ENCODE measurements at places on chromosomes 7 and 10.

GRCh38 chr7:117021986-117022385, 68.7 kb downstream of the ST7 start:
- no peak for DNase-seq

- DNase-seq = no peak
These were observed 41.1 kb downstream of the BLVRA start for GRCh38 chr7:43799605-43800004.

- no peak for DNase-seq
These were observed 184.0 kb downstream of the DIP2C start for GRCh38 chr10:505419-505818.

DNA sequence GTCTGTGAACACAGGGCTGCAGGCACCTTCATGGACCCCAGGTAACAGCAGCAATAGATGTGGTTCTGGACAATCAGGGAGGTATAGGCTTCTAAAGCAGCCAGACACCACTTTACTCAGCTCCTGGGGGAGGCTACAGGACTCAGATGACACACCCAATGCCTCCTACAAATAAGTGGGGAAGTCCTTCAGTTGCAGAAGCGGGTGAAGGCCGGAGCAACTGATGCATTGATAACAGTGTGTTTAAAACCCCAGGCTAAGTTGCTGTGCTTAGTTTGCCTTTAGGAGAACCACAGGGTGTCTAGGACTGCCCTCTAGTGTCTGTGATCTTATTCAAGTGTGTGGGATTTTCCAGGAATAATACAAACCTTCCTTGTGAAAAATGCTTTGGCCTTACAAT, 5.9 kb upstream of the ITGA8 start:
- no peak for DNase-seq

- no peak for DNase-seq
These were observed 46.0 kb upstream of the ADAM12 start for GRCh38 chr10:126434235-126434634.

- DNase-seq = no peak
These were observed 20.1 kb upstream of the ITPRID1 start for GRCh38 chr7:31493714-31494181.

DNA sequence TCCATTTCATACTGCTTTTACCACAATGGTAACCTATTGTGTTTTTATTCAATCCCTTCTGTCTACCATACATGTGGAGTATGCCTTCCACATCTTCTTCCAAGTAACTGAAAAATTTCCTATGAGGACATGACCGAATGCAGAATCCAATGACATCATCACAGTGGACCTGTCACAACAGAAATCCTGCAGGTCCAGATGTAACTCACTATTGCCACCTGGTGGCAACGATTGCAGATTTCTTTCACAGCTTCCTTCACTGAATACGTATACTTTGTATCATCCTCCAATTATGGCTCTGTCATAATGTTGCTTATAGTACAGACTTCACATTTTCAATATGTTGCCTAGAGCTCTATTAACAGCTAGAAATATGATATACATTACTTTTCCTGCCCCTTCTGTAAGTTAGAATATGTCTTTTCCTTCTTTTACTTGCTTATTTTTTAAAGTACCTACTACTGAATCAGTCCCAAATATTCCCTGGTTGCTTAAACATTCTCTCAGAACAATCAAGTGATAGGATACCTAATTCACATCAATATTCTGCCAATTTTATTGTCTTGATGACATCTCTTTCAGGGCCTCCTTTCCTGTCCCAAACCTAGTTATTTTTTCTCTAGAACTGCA, 45.4 kb downstream of the SLC13A1 start:
- DNase-seq = peak; percentile 79

DNA sequence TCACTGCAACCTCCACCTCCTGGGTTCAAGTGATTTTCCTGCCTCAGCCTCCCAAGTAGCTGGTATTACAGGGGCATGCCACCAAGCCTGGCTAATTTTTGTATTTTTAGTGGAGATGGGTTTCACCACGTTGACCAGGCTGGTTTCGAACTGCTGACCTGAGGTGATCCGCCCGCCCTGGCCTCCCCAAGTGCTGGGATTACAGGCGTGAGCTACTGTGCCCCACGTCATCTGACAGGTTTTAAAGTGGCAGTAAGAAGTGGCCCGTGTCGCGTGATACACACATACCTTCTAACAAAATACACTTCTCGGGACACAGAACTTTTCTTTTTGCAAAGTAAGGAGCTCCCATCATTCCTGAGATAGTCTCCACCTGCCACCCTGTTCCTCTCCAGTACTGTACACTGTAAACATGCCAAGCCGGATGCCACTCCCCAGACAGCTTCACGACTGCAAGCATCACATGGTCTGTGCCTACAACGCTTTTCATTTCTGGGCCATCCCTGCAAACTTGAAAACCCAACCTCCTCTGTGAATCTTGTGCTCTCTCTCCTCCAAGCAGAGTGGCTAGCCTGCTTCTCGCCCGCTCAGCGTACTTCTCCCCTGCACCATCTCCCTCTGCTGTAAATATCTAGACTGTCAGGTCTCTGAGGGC, 256.3 kb upstream of the KLF14 start:
- DNase-seq = peak; percentile 76

DNA sequence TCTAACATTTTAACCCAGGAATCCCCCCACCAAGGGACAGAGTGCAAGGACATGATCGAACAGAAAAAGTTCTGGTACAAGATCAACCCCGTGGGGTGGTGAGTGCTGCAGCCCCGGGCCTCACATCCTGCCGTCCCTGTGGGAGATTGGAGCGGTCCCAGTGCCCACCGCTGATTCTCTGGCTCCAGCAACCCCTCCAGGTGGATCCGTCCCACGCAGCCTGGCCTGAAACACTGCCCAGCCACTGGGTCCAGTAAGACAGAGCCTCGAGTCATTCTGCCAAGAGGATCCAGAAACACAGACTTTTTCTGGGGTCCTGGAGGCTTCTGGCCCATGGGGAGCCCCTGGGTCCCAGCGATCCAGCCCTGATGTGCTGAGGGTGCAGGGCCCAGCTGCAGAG, 29.5 kb downstream of the GRIFIN start:
- DNase-seq = no peak

DNA sequence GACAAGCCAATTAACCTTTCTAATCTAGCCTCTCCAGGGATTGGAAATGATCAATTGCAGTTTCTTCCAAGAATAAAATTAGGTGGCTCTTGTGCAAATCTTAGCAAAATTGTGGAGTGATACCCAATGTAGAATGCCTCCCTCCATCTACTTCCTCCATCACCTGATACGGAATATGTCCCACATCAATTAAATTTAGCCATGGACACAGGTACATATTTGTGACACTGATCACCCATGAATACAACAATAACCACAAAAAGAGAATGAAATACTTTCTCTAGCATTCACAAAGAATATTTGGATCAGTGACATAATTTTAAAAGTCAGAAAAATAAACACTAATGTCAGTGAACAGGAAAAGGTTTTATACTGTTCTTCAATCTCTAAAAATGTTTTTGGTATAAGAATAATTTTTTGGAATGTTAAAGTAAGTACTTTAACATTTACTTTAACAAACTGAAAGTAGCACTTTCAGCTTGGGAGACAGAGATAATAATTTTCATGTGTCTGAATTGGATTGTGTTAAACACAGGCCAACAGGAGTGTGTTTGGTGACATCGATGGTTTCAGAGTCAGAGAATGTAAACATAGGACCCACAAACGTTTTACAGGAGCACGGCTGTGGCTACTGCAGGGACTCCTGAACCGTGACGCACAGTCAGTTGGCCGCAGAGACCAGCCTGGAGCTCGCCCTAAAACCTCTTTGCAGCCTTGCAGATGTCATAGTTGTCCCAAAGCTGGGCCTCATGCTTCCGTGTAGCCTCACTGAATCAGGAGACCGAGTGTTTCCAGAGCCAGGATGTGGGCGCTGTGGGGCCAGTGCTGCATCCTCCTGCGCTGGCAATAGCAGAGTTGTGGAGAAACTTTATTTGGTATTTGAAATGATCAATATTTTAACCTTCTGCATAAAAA, 7.2 kb downstream of the RBM20 start:
- peak; percentile 76 for DNase-seq

GRCh38 chr7:35533902-35534301, 161.0 kb downstream of the HERPUD2 start:
- DNase-seq = no peak

DNA sequence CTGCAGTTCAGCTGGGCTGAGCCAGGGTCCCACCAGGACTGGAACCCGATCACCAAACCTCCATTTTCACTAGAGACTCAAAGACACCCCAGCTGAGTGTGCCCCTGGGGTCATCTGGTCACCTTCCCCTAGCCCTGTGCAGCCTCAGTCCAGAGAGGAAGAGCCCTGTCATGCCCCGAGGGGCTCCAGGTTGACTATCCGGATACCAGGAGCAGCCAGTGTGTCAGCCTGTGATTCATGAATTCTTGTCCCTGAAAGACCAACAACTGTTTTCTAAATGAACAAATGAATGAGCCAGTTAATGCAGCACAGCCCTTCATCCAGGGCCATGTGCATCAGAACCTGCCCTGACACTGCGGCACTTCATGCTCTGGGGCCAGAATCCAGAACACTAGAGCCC, 201.9 kb upstream of the TCERG1L start:
- DNase-seq = no peak

DNA sequence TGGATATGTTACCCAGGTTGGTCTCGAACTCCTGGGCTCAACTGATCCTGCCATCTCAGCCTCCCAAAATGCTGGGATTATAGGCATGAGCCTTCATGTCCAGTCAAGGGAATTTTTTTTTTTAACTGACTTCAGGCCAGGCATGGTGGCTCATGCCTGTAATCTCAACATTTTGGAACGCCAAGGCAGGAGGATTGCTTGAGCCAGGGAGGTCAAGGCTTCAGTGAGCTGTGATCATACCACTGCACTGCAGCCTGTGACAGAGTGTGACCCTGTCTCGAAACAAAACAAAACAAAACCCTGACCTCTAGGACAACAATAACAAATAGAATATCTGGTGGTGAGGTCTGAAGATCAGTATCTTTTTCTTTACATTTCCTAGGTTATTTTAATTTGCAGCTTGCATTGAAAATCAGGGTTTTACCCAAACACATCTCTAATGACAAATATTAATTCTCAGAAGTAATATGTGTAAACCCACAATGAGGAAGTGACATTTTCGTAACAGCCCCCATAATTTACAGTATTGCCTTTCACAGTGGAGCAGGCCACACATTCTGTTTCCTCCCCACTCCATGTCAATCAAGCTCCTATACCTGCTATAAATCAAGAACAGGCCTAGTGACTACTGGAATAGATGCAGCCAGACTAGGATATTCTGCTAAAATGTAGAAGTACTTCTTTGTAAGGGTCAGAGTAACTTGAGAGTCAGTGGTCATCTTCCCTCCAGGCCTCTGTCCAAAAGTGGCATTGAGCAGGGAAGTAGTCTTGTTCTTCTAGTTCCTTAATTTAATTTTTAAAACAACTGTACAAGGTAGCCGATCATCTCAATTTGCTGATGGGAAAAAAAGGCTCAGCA, 43.3 kb upstream of the ECHDC3 start:
- no peak for DNase-seq

GRCh38 chr7:27154901-27155815, 1.3 kb downstream of the HOXA7 start:
- peak; percentile 67 for DNase-seq

DNA sequence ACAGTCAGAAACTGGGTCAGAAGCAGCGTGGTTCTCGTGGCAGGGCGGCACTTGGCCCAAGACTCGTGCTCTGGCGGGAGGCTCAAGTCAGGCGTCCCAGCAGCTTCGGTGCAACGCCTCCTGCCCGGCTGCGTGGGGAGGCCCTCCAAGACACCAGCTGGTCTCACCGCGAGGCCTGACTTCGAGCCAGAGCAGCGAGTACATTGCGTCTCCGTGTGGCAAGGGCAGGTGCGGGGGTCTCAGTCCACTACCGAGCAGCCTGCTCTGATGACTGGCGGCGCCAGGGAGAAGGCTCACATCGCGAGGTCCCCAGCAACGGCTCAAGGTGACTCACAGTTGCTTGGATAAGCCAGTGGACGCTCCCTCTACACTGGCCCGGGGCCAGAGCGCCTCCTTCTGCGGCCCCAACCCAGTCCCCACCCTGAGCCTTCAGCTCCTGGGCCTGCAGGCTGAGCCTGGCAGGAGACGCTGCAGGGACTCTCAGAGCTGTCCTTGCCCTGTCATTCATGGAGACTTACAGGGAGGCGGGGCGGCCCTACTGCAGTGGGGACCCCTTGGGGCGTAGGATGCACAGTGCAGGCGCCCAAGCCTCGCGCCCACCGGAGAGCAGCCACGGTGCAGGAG, 41.9 kb upstream of the PRKAR1B start:
- DNase-seq = no peak

- DNase-seq = peak; percentile 54
These were observed 144.5 kb downstream of the ADCY1 start for GRCh38 chr7:45718464-45719330.
